ENCODE measurements at places on chromosomes 3 and 15.

DNA sequence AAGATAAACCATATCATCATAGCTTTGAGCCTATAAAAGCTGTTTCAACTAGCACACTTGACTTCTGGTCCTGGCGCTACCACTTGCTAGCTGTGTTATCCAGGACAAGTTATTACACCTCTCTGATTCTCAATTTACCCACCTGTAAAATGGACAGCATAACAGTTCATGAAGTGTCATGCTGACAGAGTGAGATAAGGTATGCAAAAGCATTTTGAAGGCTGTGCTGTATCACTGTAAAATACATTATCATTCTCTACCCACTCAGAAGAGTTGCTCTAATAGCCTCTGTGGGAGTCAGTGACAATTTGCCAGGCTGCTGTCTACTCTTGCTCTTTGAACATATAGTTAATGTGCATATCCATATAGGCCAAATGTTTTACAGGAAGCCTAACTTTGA lies 93.0 kb downstream of the SSR3 start:
- DNase-seq, result no peak

DNA sequence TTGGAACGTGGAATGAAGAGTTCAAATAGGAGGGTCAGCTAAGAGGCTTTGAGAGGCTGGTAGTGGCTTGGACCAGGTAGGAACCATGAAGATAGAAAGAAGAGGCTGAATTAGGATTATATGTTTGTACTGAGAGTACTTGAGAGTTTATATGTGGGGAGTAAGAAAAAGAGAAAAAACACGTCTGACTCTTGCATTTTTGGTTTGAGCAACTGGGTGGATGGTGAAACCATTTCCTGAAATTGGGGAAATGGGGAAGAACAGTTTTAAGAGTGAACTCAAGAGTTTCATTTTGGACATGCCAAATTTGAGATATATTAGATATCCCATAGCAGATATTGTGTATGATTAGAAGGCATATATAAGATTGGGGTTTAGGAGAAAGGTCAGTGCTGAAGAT lies 92.9 kb upstream of the TNIK start:
- DNase-seq, result no peak

DNA sequence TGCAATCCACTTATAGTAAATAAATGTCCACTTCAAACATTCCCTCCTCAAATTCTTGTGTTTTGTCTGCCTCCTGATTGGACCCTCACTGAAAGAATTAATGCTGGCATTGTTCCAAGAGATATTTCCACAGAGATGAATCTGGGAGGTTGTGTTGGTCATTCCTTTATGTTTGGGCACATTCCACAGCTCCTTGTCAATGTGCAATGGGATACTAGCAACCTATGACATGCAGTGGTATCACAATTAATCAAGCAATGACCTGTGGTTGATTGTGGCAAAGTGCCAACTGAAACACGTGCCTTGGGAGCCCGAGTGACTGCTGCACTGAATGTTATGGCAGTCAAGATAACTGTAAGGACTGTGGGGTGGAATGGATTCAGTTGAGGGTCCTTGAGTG lies 55.0 kb upstream of the SNRPN start:
- no peak for DNase-seq

- DNase-seq, result no peak
Measured at GRCh38 chr3:187521546-187521945, 148.6 kb downstream of the SST start.

DNA sequence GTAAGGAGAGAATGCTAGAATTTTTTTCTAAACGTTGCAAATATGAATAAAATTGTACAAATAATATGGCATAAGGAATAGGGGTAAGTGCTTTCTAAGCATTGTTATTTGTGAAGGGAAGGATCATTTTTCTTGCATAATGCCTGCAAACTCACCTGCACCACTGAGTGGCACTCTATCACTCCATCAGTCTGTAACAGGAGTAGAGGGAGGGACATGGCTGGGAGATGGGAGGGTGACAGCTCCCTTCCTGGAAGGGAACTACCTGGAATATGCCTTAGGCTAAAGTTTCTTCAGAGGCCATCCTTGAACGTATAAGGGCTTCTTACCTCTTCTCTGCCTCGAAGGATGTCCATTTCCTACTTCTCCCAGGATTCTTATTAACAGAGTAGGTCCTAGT lies 3.0 kb downstream of the NAALADL2 start:
- no peak for DNase-seq

- DNase-seq, result no peak
Measured at GRCh38 chr3:187799942-187800641, 54.8 kb upstream of the BCL6 start.

DNA sequence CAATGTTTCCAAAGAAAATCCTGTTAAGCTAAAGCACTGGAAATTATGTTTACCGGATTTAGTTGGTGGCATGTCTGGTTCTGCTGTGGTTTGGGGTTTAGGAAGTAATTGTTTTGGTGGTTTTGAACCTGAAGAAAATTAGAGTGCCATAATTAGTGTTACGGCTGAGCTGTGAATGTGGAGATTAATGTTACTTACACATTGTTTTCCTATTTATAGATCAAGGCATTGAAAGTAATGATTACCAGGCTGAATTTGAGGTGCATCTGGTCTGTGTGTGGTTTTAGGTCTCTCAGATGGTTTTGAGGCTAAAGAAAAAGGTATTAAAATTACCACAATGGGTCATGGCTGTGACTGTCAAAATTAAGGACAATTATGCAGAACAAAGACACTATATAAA lies 128.9 kb downstream of the TFG start:
- DNase-seq, result no peak

DNA sequence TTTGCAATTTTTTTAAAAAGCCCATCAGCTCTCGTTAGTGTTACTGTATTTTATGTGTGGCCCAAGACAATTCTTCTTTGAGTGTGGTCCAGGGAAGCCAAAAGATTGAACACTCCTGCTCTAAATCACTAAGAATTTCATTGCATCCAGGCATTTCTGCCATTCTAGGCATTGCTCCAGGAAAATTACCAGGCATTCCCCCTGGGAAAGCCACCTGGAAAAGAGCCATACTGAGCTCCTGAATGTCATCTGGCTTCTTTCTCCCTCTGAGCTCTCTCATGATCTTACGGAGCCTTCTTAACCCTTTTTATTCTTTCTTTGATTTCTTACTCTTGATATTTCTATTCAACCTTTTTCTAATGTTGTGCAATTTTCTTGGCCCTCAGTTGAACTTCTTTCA lies 202.2 kb downstream of the DOCK3 start:
- no peak for DNase-seq

- DNase-seq, result no peak
Measured at GRCh38 chr15:60773255-60773654, 294.3 kb upstream of the ICE2 start.

- DNase-seq, result no peak
Measured at GRCh38 chr15:51754267-51754666, 2.9 kb downstream of the TMOD2 start.

- no peak for DNase-seq
Measured at GRCh38 chr3:2166552-2166951, 67.9 kb downstream of the CNTN4 start.

Data from midbrain (tissue), 1 donor.